ENCODE measurements at places on chromosomes 7 and 10. TPM values are rescaled to one million over a fixed set of nuclear protein-coding genes. Genes with fewer than 3 reads are reported as not detected.

PITX3 gene
- not detected for total RNA-seq

HSPA12A gene
- total RNA-seq, result 9.5 TPM

FEZF1 gene
- not detected for total RNA-seq

TFEC gene
- under 0.01 TPM for total RNA-seq

PRKAG2 gene
- total RNA-seq, result 11.9 TPM

DPYSL4 gene
- total RNA-seq, result 0.26 TPM

FAM237B gene
- total RNA-seq, result not detected

NPC1L1 gene
- under 0.01 TPM for total RNA-seq

KAT6B gene
- 37.8 TPM for total RNA-seq

RBP4 gene
- total RNA-seq, result not detected

PURB gene
- total RNA-seq, result 15.2 TPM

CABCOCO1 gene
- 0.26 TPM for total RNA-seq

BMS1 gene
- 13.9 TPM for total RNA-seq

LRMDA gene
- total RNA-seq, result 1.0 TPM

NPY gene
- not detected for total RNA-seq

GPER1 gene
- total RNA-seq, result 1.5 TPM

LDB1 gene
- 39.5 TPM for total RNA-seq

EN2 gene
- not detected for total RNA-seq

GHRHR gene
- not detected for total RNA-seq

GGCT gene
- 24.6 TPM for total RNA-seq

CALN1 gene
- not detected for total RNA-seq

TSC22D4 gene
- total RNA-seq, result 15.2 TPM

FRA10AC1 gene
- total RNA-seq, result 6.9 TPM

ASIC3 gene
- total RNA-seq, result 0.17 TPM

CCL24 gene
- total RNA-seq, result not detected

LIPA gene
- 72.3 TPM for total RNA-seq

ATG9B gene
- total RNA-seq, result under 0.01 TPM

NOC3L gene
- total RNA-seq, result 27.2 TPM

FAM180A gene
- total RNA-seq, result 24.4 TPM

LEP gene
- 2.8 TPM for total RNA-seq

CYP3A7 gene
- 37.8 TPM for total RNA-seq

TMEM236 gene
- 0.17 TPM for total RNA-seq

DNAJB9 gene
- 56.8 TPM for total RNA-seq

PAX4 gene
- total RNA-seq, result not detected

TRIL gene
- 0.17 TPM for total RNA-seq

PNLIPRP1 gene
- not detected for total RNA-seq

SEPTIN7 gene
- total RNA-seq, result 181 TPM

FAM25A gene
- not detected for total RNA-seq

CEP55 gene
- 19.0 TPM for total RNA-seq

SPOCK2 gene
- total RNA-seq, result 0.33 TPM

MMP21 gene
- total RNA-seq, result 0.26 TPM

ACTL6B gene
- not detected for total RNA-seq

PLA2G12B gene
- total RNA-seq, result not detected

MICALL2 gene
- 60.1 TPM for total RNA-seq

ATOH7 gene
- total RNA-seq, result not detected

HABP2 gene
- not detected for total RNA-seq

TFPI2 gene
- total RNA-seq, result 14.4 TPM

NPSR1 gene
- total RNA-seq, result not detected

KCNH2 gene
- 6.2 TPM for total RNA-seq
